ENCODE measurements at places on chromosomes 4 and X.

DNA sequence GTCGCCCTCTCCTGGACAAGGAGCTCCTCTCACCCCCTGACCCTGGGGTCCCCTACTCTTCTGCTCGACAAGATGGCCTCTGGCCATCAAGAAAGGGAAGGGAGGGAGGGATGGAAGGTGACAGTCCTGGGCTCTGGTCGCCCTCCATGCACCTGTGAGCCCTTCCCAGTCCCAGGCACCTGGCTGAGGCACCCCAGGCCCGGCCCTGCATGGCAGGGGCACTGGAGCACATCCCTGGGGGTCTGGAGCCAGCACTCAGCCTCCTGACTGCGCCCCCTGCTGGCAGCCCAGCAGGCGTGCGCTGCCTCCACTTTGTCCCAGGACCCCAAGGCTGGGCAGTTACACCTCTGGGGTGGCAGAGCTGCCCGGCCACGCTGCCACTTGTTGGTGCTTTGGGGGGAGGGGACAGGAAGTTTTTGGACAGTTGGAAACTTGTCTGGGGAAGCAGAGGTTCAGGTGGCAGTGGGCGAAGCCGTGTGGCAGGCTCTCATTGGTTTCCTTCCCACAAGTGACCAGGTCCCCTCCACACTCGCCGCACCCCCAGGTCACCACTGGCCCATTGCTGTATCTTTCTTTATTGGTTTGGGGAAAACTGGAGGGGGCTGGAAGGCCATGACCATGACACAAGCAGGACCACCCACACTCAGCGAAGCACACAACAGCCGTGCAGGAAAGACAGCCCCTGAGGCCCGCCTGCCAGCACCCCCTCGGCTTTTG, 4.3 kb downstream of the PNCK start:
- DNase-seq, result peak; percentile 23

- DNase-seq, result no peak
Observed at GRCh38 chr4:71827826-71828225, 43.9 kb upstream of the GC start.

GRCh38 chrX:20032201-20032600, 41.3 kb upstream of the BCLAF3 start:
- peak; percentile 1 for DNase-seq

GRCh38 chr4:40992472-40993295, 221.7 kb downstream of the APBB2 start:
- DNase-seq, result peak; percentile 76

DNA sequence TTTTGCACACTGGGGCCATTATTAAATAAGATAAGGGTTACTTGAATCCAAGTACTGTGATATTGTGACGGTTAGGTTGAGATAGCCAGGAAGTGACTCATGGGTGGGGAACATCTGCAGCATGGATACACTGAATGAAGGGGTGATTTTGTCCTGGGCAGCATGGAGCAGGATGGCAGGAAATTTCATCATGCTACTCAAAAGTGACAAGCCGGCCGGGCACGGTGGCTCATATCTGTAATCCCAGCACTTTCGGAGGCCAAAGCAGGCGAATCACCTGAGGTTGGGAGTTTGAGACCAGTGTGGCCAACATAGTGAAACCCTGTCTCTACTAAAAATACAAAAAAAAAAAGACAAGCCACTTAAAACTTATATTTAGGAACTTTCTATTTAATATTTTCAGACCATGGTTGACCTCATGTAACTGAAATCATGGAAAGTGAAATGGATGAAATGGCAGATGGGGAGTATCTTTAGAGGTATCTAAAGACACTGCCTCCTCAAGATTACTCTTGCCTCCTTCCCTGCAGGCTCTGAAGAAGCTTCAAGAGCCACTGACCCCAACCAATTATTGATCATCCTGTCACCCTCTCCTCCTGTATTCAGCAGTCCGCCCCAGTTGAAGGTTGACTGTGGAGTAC, 3.9 kb upstream of the TRIM60 start:
- no peak for DNase-seq

GRCh38 chr4:48254381-48255071, 15.1 kb downstream of the TEC start:
- peak; percentile 81 for DNase-seq

GRCh38 chr4:15897577-15897976, 41.0 kb downstream of the FGFBP1 start:
- DNase-seq, result no peak

DNA sequence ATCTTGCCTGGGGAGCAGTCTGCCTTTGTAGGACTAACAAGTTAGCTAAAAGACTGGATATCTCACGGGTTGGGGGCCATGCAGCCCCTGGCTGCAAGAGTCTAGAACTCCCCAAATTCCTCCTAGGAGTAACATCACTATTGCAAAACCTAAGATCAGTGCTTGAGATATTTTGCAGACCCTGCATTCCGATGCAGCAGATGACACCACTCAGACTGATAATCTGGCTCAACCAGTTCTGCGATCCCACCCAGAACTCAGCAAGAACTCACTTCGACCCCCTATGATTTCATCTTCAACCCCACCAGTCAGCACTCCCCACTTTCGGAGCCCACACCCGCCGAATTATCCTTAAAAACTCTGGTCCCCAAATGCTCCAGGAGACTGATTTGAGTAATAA, 834.0 kb downstream of the C4orf33 start:
- DNase-seq, result no peak

- no peak for DNase-seq
Observed at GRCh38 chr4:146099585-146099984, 75.9 kb upstream of the LSM6 start.

DNA sequence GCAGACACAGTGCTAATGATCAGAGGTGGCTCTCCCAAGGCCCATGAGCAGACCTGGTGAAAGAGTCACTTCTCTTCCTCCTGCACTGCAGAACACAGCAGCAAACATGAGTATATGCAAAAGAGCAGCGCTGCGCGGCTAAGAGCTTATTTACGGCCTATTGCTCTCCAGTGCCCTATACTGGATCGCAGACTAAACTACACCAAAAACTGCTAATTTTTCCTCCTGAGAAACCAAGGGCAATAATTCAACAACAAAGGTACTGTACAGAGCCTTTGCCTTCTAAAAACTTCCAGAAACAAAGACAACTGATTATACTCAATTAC, 702.5 kb downstream of the ARAP2 start:
- DNase-seq, result no peak

- DNase-seq, result no peak
Observed at GRCh38 chr4:35105486-35105885, 1138.8 kb downstream of the ARAP2 start.

GRCh38 chr4:119697887-119698393, 69.3 kb upstream of the PDE5A start:
- DNase-seq, result no peak

DNA sequence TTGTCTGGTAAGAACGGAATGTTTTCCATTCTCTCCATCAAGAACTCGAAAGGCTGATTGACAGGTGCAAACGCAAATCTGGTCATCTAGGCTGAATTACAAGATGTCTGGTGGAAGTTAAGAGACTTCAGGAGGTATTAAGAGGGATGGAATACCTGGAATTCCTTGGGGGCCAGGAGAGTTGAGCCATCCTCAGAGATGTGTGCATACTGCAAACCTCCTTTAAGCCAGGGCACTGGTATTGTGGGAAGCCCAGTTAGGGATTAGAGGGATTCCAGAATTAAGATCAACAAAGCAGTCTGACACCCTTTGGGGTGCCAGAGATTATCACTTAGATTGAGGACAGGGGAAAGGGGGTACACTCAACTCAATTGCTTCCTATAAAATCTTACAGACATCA, 151.4 kb downstream of the VCX3A start:
- no peak for DNase-seq

- peak; percentile 73 for DNase-seq
Observed at GRCh38 chr4:168614281-168615057, 117.6 kb downstream of the PALLD start.

DNA sequence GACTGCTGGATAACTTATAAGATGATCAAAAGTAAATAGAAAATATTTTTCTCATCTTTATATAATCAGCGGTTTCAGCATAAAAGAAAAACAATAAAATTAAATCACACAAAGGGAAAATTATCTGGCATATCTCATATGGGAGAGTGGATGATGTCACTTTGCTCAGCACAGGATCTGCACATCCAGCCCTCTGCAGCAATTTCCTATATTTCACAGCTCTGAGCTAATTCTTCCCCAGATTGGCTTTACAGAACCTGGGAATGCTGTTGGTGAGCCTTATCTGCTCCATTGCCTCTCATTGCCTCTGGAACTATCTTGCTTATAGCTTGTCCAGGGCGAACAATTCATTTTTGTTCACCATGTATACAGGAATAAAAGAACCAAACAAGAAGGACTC, 21.0 kb downstream of the FREM3 start:
- no peak for DNase-seq

DNA sequence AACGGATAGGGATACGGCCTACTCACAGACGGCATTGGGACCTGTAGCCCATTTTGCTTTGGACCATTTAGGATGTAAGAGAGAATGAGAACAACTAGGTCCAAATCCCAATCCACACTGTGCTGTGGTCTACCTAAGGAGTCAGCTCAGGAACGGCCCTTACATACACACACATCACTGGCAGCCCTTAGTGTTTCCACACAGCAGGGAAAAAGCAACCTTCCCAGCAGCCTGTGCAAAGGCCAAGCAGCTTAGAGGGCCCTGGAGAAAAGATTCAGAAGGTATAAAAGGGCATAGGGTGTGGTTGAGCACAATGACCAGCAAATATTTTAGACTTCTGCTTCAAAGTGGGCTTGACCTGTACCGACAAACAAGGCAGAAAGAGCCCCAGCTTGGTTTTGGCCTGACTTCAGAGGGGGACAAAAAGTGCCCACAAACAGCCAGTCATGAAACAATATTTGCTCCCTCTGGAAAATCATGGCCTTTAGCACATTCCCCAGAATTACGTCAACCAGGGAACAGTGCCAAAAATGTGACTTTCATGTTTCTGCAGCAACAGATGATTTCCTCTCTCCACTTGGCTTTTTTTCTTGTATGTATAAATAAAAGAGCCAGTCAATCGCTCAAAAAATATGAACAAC, 359.5 kb upstream of the FGF16 start:
- DNase-seq, result peak; percentile 44
